ENCODE measurements at places on chromosomes 5 and 9.

GRCh38 chr5:19301271-19301670 is 686.7 kb downstream of the CDH18 start:
- DNase-seq, result no peak

DNA sequence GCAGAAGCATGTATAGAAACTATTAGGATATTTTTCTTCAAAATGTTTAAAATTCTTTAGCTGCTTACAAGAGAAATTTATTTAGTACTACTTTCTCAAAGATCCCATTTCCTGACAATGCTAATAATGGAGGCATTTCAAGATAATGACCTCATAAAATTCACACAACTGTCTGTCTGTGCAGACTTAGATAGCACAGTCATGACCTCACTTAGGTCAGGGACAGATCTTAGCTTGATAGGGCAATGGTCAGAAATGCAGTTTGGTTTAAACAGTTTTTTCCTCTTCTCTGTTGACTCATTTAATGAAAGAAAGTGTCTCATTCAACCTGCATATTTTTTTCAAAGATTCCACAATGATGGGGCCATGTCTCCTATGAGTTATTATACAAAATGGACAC is 128.4 kb downstream of the GRIA1 start:
- DNase-seq, result no peak

DNA sequence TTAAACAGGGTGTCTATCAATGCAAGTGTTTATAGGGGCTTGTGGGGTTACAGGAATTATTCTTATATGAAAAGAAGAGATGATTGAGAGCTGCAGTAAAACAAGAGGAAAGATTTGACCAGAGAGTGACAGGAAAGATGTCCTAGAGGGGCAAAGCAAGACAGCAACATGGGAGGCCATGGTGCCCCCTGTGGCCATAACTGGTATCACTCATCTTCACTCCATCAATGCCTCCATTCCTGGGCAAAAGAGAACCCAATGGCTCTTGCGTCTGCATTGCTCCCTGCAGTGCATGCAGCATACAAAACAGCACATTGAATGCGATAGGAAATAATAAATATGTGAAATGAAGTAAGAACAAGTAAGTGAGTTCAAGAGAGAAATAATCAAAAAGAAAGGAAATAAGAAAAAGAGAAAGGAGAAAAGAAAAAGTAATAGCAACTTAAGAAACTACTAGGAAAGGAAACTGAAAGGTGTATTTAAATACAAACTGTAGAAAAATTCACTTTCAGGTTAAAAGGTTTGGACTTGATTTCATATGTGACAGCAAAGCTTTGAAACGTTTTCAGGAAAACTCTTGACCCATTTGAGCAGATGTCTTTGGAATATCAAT is 206.6 kb downstream of the SEMA5A start:
- DNase-seq, result no peak

- no peak for DNase-seq
Measured at GRCh38 chr5:135484674-135485086, 32.5 kb upstream of the TIFAB start.

DNA sequence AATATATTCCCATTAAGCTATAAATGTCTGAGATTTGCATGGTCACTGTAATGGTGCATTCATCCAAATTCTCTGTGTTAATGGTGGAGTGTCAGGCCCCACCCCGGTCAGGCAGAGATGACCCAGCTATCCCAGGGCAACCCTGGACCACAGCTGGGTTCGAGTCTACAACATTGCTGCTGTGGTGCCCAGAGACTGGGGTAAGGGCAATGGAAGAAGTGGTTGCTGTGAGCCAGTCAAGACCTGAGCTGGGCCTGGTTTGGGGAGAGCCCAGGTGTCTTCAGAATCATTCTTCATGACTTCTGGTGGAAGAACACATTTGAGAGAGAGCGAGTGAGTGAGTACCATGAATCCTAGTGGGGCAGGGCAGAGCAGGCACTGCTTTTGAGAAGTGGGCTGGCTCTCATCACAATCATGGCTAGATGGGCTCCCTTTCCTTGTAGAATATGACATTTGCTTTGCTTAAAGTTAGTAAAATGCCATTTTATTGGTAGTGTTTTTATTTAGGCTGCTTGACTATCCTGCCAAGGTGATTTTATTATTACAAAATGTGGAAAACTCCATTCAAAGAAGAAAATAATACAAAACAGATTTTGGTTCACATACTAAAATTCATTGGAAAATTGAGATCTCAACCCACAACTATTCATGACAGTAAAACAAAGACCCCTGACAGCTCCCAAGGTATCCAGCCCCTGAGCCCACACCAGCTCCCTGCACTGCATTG is 125.8 kb upstream of the SLC25A48 start:
- DNase-seq, result no peak

DNA sequence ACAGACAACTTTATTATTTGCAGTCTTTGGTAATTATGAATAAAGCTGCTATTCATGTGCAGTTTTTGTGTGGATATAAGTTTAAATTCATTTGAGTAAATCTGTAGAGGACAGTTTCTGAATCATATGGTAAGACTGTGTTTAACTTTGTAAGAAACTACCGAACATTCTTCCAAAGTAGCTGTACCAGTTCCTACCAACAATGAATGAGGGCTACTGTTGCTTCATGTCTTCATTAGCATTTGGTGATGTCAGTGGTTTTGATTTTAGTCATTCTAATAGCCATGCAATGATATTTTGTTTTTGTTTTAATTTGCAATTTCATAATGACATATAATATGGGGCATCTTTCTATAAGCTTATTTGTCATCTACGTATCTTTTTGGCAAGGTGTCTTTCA is 501.3 kb upstream of the RORB start:
- no peak for DNase-seq

- no peak for DNase-seq
Measured at GRCh38 chr9:35903049-35903448, 3.0 kb upstream of the HRCT1 start.

GRCh38 chr5:178074266-178074952 is 38.9 kb upstream of the N4BP3 start:
- no peak for DNase-seq

DNA sequence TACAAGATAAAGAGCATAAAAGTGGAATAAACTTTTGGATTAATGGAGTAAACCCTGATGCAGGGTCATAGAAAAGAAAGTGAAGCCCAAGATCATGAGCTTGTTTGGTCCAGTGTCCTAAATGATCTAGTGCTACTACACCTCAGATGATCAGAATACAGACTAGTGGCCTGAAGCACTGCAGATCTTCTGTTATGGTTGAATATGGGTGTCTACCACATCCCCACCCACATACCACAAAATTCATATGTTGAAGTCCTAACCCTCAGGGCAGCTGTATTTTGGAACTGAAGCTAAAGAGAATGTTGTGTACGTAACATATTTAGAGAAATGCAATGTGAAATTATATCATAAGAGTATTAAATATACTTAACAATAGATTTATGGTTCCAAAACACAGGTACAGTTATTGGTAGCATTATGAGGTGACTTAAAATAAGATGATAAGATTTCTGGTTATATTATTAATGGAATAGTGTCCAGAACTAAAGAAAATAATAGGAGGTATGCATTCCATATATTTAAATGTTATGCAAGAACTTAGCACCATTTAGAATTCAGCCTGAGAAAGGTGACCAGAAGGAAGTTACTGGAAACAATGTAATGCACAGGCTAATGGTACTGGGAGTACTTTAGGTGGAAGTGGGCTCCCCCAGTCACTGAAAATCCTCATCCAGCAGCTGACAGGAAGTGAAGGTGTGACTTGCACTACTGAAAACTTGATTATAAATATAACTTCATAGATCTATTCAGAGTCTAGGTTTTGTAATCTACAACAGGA is 1155.1 kb downstream of the TAF11L14 start:
- no peak for DNase-seq
